Suppressor macrophage (primary cell): ENCODE measurements at places on chromosomes 1 and 21.

DNA sequence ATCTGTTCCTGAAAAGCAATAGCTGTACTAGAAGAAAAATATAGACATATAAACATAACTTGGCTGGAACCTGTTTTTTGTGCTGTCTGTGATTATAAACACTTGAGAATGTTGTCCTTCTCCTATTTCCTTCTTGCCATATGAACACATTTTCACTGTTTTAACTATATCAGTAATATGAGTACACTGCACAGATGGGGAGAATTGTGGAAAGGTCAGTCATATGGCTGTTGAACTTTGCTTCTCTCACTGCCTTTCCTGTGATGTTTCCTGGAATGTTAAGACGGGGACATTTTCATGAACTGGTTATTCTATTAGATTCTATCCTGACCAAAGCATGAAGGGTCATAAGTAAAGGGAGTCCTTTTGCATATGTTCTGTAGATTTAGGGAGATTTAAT is 24.9 kb downstream of the HMCN1 start:
- DNase-seq = no peak

DNA sequence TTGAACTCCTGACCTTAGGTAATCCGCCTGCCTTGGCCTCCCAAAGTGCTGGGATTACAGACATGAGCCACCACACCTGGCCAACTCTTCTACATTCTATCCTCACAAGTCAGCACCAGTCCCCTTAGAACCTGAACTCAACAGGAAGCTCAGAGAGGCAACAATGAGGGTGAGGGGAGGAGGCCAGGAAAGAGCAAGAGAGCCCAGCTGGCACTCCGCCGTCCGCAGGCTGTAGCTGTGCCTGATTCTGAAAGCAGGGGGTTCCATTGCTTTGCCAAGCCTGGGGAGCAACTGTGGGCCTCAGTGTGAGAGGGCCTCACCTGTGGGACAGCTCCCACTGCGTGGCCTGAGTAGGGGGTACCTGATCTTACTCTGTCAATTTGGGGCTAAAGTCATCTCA is 18.7 kb downstream of the STK40 start:
- DNase-seq = no peak

DNA sequence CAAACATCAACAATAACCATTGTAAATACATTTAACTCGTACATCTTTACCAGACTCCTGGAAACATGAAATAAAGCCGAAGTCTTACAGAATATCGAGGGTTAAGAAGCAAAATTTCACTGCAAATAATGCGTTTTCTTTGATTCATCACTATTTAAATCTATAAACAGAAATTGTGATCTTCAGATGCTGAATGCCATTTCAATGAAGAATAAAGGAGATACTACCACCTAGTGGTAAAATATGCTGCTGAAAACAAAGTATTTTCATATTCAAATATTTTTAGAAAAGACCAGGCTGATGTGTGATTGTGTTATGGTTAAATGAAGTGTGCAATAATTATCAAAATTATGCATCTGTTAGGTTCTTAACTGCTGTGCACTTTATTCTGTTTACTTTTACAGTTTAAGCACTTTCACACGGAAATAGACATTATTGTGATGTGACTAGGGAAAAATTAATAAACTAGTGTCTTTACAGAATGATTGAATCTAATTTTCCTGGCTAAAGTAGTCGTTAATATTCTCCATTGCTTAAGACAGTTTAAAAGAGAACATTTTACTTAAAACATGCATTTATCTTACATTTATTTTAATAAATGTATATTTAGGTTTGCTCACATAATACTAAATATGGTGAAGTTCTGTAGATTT is 1093.1 kb downstream of the MRPL39 start:
- peak; percentile 36 for DNase-seq

- DNase-seq = peak; percentile 17
Measured at GRCh38 chr1:38608202-38608864, 251.2 kb downstream of the RRAGC start.

DNA sequence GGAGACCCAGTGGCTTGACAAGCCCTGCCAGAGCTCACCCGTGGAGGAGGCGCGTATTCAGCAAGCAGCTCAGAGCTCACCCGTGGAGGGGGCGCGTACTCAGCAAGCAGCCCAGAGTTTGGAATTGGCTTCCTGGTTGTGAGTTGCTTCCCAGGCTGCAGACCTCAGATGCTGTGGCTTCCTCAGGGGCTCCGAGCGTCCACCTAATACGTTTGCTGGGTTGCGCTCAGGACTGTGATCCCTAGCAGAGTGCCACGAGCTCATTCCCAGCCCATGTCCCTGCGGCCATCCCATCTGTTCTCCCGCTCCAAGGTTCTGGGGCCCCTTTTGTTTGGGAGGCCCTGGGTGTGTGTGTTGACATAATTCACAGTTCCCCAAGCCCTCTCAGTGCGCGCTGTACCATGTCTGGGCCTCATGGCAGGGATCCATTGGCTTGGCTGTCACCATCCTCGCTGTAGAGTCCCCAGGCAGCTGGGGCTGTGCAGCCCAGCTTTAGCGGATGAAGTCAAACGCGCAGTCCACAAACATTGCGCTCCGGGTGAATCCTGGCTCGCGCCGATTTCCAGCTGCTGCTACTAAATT is 3.6 kb downstream of the AJAP1 start:
- DNase-seq = no peak

DNA sequence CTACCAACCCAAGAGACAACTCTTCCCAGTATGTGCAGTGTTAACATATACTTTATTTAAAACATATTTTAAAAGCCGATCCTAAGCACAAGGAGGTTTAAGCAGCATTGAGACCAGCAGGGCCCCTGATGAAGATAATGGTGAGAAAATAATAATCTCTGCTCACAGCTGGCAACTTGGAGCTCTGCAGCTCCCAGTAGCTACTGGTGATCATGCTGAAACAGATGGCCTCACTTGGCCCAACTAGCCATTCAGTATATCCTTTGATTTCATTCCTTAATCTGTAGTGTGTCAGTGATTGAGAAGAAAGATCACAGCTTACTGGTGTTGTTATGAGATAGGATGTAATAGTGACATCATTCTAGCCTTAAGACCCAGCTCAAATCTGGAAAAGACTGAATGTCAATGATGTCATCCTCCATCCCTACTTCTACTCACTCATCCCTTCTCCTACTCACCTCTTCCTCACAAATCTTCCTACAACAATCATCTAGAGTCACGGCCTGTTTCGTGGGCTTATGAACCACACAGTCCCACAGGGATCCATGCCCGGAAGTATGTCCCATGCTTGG is 817.9 kb downstream of the PLA2G4A start:
- no peak for DNase-seq

GRCh38 chr1:1989789-1990188 is 13.8 kb downstream of the CFAP74 start:
- DNase-seq = no peak

- no peak for DNase-seq
Measured at GRCh38 chr1:83800066-83800465, 198.9 kb downstream of the TTLL7 start.

DNA sequence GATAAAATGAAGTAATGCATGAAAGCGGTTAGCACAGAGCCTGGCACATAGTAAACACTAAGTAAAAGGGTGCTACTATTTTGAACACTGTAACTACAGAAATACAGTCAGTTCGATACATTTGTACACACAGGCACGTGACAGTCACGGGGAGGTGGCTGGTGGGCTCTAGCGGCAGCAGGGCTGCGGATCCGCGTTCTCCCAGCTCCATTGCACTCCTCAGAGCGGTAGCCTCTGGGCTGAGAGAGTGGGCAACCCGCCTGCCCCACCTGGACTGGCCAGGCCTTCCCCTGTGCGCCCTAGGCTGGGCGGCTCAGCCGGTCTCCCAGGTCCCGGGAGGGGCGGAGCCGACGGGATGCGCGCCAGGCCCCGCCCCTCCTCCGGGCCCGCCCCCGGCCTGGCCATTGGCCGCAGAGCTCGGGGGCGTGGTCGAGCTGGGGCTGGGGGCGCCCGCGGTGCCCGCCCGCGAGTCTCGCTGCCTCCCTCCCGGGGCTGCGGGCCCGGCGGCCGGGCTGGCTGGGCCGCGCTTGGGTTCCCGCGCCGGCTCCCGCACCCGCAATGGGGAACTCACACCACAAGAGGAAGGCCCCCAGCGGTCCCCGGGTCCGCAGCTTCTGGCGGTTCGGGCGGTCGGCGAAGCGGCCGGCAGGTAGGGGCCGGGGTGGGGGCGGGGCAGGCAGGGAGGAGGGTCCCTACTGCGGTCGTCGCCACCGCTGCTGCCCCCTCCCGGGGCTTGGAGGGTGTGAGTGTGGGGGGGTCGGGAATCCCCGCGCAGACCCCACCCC is 51.2 kb upstream of the SYNC start:
- DNase-seq = peak; percentile 51

DNA sequence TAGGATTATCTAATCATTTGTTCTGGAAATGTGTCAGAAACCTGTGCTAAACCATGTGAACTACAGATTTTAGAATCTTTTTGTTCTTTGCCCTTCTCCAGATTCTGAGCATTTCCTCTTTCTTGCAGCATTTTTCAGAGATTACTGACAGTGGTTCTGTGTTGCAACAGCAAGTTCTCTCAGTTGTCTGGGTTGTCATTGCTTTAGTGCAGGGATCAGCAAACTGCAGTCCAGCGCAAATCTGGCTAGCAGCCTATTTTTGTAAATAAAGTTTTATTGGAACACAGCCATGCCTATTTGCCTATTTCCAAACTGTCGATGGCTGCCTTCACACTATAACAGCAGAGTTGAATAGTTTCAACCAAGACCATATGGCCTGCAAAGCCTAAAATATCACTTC is 66.3 kb upstream of the LRRC8D start:
- peak; percentile 82 for DNase-seq

DNA sequence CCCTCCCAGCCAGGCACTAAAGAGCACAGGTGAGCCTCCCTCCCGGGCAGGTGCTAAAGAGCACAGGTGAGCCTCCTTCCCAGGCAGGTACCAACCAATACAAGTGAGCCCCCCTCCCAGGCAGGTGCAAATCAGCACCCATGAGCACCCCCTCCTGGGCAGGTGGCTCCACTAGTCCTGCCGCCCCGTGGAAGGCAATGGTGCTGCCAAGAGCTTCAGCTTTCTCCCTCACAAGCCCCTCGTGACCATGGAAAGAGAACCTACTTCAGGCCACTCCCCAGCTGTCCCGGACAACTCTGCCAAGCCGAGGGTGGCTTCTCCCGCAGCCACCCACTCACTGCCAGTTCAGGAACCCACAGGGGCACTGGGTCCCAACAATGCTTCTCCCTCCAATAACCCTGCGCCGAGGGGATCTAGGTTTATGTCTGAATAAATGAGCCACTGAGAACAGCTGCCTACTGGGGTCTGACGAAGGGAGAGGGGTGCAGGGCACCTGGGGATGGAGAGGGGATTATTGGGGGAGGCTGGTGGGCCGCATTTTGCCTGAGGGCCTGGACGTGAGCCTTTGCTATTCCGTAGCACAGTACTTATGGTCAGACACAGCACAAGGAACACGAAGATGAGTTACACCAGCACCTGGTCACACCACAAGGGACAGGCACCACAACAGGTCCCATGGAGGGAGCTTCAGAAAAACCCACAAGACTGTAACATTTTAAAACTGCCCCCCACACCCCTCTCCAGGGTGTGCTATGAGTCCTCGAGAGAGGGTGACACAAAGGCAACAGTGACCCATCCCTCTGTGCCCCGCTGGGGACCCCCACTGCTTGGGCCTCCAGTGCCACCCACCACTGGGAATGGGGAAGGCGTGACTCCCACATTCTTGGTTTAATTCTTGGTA is 46.3 kb downstream of the PRDM15 start:
- DNase-seq = no peak

DNA sequence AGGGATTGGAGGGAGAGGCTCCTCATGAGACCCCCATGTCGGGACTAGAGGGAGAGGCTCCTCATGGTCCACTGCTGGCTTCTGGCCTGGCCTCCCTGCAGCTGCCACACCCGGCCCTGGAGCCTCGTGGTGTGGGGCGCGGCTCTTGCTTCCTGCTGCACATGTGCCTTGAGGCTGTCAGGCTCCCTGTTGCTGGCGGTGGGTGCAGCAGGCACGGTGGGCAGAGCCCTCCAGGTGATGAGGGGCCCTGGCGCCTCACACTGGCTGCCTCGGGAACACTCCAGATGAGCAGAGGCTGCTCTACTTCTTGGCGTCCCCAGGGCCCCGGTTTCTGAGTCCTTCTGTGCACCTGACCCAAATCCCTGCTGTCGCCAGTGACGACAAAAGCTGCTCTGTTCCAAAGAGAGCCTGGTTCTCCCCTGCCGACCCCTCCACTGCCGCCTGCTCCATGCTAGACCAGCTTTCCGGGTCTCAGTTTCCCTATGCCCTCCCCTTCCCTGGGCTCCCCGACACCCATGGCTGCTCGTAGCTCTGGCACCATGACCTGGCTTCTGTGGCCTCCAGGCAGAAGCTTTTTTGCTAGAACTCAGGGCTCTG is 9.7 kb upstream of the ATAD3B start:
- no peak for DNase-seq

- no peak for DNase-seq
Measured at GRCh38 chr21:37294679-37295078, 27.5 kb upstream of the VPS26C start.

DNA sequence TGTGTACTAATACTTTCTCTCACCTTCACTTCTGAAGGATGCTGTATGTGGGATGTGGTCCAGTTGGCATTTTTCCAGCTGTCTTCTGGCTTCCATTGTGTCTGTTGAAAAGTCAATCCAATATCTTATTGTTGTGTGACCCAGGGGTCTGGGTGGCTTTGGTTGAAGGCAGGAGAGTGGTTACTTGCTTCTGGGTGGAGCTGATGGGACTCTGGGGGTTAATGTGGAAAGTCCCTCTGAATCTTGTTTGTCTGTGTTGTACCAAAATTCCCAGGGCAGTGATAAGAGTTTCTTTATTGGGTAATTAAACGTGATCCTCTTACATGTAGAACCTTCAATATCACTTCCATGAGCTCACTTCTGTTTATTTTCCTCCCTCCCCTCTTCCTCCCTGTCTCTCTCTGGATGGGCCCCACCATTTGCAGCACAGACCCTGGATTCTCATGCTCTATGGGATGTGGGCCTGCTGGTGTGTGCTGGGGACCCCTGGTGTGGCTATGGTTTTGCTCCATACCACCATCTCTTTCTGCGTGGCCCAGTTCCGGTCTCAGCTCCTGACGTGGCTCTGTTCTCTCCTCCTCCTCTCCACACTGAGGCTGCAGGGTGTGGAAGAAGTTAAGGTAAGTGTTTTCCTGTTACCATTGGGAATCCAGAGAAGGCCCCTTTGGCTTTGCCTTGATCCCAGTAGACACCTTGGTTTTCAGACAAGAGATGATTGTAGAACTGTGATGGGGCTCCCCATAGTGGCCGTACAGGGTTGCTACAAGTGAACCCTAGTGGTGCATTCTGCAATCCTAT is 71.5 kb downstream of the HHAT start:
- peak; percentile 64 for DNase-seq

DNA sequence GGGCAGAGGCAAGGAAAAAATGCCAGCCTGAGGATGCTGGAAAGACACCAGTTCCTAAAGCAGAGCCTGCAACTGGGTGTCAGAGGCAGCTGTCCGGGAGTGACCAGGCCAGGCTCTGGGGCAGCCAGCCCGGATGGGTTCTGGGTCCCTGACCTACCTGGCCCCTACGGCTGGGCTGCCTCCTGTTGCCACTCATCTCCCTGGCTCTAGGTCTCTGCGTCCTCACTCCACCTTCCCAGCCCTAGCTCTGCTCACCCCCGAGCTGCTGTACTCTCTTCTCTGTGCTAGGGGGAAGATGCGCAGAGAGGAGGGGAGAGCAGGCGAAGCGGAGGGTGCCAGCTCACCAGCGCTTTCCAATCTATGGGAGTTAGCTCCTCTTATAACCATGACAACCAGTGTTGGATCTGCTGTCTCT is 9.0 kb downstream of the ARHGEF2 start:
- DNase-seq = no peak
